HS-5 (cell line): ENCODE measurements at places on chromosomes 1 and 21.

GRCh38 chr1:37875833-37876232 is 16.4 kb upstream of the MTF1 start:
- no peak for DNase-seq

DNA sequence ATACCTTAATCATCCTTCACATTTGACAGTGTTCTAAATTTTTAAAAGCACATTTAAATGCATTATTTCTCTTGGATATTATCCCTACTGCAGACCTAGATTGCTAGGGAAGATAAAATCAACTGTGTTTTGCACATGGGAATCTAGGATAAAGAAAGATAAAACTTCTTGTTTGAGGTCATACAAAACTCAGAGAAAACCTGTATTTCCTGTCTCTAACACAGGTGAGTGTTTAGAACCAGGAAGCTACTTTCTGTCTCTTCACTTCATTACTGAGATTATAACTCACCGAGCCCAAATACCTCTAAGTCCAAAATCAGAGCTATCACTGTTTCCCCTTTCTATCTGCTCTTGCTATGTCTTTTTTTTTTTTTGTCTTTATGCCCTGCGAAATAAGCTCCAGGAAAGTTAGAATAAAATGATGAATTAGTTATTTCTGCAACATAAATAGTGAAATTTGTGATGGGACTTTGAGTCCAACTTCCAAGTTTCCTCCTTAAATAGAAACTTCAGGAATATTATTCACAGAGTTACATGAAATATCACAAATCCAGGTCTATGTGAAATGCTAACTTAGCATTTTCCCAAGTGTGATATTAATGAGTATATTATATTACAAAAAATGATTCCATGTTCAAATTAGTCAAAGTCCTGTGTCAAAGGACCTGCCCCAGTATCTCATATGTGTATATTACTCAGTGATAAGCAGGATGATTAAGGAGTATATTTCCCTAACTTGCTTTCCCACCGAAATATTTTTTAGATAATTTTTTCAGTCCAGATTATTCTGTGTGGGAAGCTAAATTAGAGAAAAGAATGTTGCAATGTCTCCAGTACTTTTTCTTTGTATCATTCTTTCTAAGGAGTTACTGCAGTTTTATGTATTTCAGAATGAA is 226.4 kb downstream of the PLA2G4A start:
- no peak for DNase-seq

- DNase-seq: no peak
Measured at GRCh38 chr1:202956969-202957368, 1.1 kb downstream of the ADIPOR1 start.

DNA sequence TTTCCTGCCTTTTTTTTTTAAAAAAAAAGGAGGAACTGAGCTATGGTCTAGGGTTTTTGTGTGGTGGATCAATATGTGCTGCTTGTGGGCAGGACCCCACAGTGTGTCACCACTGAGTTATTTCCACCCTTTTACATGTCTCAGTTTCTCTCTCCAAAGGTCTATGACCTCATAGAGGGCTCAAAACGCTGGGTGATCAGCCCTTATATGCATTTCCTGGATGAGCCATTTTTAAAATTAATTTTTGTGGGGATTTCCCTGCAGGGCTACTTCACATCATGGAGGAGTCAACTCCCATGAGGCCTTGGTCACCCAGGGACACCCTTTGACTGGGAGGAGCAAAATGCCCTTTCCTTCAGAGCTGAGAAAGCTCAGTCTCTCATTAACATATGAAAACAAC is 20.7 kb upstream of the HAO2 start:
- peak; percentile 39 for DNase-seq

DNA sequence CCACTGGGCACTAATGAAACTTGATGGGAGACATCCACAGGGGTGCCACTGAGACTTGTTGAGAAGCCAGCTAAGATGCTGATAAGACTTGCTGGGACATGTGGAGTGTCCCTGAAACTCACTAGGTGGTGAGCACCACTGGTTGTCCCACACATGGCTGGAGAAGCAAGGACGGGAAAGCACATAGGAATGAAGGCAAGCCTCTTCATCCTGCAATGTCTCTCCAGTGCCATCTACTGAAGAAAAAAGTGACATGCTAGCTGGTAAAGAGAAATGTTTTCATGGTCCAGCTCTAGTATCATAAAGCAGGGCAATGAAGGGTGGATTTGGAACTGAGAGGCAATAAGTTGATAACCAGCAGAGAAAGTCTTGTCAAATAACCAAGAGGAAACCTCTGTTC is 283.0 kb downstream of the PAPPA2 start:
- no peak for DNase-seq

DNA sequence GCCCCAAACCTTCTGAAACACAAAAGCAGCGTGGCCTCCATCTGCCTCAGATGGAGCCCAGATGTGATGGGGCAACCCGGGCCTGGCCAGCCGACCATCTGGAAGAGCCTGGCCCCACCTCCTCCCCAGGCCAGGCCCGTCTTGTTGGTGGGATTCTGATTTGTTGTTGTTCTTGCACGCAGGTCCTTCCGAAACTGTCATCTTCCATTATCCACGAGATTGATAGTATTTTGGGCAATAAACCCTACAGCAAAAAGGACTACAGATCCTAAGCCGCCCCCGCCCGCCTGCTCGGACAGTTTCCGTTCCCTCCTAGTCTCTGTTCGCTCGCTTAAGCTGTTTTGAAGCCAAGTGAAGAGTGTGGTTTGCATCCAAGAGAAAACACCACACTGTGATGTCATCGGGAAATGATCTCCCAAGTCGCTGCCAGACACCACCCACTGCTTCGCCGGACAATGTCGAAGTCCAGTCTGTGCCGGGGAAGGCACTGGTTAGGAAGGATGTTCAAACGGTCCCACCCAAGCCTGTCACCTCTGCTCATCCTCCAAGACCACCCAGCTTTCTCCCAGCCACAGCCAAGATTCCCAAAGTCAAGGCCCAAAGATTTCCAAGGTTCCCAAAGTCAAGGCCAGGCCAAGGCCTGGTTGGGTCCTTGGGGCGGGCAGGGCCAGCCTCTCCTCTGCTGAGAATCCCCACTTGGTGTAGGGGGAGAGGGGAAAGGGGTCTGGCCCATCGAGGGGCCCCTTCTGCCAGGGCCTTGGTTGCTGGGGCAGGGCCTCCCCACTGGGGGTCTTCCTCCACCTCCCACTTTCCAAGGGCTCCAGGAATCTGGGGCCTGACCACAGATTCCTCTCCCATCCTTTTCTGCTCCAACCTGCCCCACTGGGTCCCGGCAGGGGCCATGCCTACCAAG is 52.9 kb downstream of the KCNAB2 start:
- DNase-seq: no peak

GRCh38 chr1:4483021-4483625 is 171.3 kb upstream of the AJAP1 start:
- no peak for DNase-seq

DNA sequence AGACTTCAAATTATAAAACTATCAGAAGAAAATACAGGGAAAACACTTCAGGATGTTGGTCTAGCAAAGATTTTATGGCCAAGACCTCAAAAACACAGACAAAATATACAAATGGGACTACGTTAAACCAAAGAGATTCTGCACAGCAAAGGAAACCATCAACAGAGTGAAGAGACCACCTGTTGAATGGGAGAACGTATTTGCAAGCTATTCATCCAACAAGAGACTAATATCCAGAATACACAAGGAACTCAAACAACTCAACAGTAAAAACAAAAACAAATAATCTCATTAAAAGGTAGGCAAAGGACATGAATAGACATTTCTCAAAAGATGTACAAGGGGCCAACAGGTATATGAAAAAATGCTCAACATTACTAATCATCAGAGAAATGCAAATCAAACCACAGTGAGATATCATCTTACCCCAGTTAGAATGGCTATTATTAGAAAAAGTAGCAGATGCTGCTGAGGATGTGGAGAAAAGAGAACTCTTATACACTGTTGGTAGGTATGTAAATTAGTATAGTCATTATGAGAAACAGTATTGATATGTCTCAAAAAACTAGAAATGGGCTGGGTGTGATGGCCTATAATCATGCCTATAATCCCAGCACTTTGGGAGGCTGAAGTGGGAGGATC is 112.6 kb downstream of the LRIG2 start:
- DNase-seq: no peak

DNA sequence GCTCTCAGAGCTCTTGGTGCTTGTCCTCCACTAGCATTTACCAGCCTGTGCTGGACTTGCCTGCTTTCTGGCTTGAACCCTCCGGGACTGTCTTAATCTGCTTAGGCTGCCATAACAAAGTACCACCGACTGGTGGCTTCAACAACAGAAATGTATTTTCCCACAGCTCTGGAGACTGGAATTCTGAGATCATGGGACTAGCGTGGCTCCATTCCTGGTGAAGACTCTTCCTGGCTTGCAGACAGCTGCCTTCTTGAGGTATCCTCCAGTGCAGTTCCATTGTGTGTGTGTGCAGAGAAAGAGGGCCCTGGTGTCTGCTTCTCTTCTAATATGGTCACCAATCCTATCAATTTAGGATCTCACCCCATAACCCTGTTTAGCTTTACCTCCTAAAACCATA is 22.0 kb upstream of the RCAN1 start:
- no peak for DNase-seq

DNA sequence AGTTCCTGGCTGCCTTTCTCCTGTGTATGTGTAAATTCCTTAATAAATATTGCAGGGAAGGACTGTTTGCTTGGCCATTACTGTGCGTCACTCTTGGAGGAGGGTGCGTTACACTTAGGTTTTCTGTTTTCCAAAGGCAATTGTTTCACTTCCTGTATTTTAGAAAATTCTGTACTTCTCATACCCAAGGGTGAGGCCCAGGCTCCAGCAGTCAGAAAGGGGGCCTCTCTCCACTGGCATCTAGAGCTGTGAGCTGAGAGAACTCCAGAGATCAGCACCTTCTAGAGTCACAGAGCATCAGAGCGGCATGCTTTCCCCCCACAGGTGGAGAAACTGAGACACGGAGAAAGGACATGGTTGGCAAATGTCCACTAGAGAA is 27.0 kb upstream of the ZFP69B start:
- DNase-seq: no peak

GRCh38 chr1:201508809-201509208 is 1.9 kb upstream of the CSRP1 start:
- no peak for DNase-seq

DNA sequence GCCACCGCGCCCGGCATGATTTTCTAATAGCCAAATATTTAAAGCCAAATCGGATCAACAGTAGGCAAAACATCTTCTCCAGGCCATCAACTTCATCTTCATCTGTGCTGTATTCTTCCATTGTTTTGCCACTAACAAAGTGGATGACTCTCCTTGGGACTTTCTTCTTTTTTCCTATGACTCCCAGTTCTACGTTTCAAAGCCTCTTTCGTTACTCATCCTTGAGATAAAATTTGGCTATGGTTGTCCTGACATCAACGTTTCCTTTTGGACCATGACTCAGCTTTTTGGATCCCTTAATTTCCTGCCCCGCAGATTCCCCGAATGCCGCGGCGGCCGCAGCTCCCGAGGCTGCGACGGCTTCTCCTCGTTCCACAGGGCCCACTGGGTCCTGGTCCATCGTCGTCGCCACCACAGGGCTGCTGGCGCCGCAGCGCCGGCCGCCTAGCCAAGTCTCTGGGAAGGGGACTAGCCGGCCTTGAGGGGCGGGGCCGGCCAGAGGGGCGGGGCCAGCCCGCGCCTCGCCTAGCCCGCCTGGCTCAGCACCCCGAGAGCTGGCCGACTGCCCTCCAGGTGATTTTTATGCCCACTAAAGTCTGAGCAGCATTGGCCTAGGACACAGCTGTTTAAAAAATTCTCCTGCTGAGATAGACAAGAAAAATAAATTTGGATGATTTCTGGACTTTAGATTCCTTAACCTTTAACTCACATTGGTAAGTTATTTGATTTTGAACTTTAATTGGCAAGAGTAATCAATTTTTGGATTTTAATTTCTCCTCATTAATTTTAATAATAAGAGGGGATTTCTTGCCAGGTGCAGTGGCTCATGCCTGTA is 93.9 kb downstream of the ADCY10 start:
- peak; percentile 88 for DNase-seq

DNA sequence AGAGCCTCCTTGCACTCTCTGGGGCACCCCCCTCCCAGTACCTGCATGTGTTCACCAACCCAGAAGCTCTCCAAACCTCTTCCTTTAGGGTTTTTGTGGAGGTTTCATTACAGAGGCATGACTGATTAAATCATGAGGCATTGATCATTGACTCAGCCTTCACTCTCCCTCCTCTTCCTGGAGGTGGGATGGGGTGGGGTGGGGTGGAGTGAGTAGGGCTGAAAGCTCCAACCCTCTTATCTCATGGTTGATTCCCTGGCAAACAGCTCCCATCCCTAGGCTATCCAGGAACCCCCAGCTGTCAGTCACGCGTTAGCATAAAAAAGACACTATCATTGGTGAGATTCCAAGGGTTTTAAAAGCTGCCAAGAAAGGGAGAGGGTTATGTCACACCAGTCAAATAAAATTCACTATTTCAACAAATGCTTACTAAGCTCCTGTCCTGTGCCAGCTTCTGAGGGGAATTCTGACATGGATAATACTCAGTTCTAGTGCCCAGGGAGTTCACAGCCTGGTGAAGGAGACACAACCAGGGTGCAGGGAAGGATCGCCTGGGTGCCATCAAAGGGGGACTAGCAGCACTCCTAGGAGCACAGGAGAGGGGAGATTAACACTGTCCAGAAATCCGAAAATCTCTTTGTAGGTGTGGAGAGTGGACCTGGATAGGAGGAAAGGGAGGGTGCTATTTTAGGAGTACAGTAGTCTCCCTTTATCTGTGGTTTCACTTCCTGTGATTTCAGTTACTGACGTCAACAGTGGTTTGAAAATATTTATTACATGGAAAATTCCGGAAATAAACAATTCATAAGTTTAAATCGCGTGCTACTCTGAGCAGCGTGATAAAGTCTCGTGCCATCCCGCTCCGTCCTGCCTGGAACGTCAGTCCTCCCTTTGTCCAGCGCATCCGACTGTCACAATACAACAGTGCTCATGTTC is 6.8 kb upstream of the IL24 start:
- peak; percentile 82 for DNase-seq

- DNase-seq: no peak
Measured at GRCh38 chr1:116404699-116405098, 31.7 kb downstream of the ATP1A1 start.

DNA sequence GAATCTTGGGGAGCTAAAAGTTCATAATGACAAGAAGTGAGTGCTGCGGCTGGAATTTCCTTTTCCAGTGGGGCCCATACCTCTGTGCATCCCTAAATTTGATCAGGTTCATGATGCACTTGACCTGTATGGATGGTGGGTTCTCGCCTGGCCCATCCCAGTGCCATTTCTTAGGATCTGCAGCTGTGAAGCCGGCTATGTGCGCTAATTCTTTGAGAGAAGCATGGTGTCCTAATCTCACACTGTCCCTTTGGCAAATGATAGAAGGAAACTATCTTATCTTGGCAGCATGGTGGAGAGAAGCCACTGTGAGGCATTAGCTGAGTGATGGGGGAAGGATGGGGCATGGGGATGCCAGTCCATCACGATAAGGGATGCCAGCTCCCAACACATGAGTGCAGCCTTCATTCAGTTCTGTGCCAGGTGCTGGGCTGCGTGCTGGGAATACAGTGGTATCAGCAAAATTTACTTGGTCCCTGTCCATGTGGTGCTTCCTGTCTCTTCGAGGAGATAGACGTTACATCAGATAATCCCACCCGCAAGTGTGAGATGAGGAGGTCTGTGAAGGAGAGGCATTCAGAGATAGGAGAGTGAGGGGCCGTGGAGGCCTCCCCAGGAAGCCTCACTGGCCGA is 30.5 kb downstream of the STUM start:
- DNase-seq: no peak

- no peak for DNase-seq
Measured at GRCh38 chr1:10626791-10627410, 152.2 kb downstream of the PEX14 start.
